ENCODE measurements at places on chromosomes 2 and 18.

DNA sequence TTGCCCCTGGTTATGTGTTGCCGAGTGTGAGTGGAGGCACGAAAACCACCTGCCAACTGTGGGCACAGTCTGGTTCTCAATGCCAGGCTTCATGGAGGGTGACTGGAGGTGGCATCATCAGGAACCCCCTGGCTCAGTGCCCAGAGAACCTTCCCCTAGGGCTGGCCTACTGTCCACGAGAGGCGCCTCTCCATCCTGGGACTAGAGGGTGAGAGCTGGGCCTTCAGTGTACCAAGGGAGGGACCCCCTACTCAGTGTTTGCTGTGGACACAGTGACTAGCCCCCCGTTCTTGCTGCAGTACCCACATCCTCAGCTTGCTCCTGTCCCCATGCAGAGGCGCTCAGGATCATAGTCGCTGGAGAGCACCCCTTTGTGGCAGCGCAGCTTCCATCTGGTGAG is 202.6 kb downstream of the HDAC4 start:
- no peak for DNase-seq

DNA sequence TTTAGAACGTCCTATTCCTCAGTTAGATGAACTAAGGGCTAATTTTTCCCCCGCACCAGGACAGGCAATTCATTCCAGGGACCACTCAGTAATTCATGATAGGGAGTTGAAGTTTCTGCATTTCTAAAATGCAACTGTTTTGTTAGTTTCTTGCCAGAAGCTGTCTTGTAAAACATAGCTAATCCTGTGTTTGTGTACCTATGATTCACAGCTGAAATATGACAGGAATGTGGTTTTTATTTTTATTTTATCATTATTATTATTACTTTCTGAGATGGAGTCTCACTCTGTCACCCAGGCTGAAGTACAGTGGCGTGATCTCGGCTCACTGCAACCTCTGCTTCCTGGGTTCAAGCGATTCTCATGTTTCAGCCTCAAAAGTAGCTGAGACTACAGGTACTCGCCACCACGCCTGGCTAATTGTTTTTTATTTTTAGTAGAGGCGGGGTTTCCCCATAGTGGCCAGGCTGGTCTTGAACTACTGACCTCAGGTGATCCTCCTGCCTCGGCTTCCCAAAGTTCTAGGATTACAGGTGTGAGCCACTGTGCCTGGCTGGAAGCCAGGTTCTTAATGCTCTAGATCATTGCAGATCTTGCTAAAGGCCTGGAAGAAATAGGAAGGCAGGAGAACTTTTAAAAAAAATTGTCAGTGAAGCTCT is 154.8 kb upstream of the FHL2 start:
- no peak for DNase-seq

DNA sequence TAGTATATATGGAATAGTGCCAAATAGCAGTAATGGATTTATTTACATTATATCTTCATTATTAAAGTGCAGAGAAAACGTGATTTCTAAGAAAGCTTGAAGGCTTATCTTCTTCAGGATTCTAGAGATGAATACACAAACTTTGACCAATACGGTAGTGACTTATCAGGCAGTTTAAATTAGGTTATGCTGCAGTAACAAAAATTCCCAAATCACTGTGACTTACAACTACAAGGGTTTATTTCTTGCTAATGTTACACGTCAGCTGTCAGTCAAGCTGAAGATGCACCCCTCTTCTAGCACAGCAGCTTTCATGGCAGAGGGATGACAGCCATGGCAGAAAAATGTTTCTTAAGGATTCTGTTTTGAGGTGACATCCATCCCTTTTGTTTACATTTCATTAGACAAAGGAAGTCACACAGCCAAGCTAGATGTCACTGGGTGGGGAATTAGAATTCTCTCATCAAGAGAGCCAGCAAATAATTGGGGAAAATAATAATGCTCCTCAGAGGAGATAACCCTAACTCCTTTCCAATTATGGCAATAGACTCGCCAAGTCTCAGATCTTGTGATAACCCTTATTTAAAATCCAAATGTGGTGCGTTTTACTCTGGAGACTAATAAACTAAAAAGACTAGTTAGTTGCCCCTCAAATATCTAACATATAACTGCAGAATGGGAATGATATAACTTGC is 268.3 kb upstream of the CYP26B1 start:
- DNase-seq: no peak

GRCh38 chr2:160984426-160985077 is 175.7 kb upstream of the TANK start:
- no peak for DNase-seq

GRCh38 chr2:168920504-168921157 is 19.5 kb downstream of the G6PC2 start:
- no peak for DNase-seq

DNA sequence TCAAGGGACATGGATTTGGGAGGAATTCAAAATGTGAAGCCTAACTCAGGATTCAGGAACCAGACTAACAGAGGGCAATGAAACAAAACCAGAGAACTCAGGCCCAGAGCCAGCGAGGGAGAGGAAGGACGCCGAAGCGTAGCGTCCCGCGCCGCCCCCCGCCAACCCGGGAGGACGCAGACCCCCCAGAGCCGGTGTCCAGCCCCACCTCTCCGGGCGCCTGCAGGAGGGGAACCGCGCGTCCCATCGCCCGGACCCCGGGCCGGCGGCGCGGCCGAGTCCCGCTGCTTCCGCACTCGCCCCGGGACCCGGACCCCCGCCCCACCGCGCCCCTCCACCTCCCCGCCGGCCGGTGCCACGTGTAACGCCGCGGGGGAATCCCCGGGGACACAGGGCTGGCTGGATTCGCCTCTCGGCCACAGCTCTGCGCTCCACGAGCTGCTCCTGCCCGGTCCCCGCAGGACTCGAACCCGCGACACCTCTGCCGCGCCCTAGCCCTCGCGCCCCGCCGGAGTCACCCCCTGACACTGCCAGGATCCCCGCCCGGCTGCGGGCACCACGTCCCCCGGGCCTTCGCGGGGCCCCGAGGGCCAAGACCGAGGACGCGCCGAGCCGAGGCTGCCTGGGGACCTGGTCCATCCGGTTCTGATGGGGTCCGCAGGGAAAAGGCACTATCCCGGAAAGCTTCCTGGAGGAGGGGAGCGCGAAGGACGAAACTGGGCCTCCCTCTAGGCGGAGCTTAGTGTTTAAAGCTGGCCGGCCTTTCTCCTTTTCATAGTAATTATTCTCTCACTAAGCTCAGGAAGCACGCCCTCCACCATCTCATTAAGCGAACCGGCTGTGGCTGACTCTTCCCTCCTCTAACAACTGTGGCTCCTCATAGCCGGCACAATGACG is 40.4 kb upstream of the FAM124B start:
- DNase-seq: no peak

DNA sequence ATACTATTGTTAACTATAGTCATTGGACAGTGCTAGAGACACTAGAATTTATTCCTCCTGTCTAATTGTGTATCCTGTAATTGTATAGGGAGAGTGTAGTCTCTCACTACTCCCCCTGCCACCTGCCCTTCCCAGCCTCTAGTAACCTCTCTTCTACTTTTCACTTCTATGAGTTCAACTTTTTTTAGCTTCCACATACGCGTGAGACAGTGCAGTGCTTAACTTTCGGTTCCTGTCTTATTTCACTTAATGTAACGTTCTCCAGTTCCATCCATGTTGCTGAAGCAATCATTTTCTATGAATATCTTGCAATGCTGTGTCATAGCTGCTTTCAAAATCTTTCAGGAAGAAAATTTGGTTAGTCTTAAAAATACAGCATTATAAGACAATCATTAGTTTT is 22.8 kb upstream of the RUFY4 start:
- DNase-seq: no peak

DNA sequence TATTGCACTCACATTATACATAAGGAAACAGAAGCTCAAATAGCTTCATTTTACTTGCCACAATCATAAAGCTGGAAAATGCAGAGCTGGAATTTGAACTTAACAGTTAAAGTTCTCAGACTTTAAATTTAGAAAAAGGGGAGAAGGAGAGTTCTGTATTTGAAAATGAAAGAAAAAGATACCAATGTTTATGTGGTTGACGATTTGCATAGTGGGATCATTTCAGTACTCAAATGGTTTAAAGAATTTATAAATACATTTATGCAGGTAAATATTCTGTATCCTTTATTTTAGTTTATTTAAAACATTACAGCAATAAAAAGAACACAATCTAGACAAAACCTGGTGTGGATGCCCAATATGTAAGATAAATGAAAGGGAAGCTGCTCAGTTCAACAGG is 25.5 kb upstream of the STAT4 start:
- DNase-seq: no peak

DNA sequence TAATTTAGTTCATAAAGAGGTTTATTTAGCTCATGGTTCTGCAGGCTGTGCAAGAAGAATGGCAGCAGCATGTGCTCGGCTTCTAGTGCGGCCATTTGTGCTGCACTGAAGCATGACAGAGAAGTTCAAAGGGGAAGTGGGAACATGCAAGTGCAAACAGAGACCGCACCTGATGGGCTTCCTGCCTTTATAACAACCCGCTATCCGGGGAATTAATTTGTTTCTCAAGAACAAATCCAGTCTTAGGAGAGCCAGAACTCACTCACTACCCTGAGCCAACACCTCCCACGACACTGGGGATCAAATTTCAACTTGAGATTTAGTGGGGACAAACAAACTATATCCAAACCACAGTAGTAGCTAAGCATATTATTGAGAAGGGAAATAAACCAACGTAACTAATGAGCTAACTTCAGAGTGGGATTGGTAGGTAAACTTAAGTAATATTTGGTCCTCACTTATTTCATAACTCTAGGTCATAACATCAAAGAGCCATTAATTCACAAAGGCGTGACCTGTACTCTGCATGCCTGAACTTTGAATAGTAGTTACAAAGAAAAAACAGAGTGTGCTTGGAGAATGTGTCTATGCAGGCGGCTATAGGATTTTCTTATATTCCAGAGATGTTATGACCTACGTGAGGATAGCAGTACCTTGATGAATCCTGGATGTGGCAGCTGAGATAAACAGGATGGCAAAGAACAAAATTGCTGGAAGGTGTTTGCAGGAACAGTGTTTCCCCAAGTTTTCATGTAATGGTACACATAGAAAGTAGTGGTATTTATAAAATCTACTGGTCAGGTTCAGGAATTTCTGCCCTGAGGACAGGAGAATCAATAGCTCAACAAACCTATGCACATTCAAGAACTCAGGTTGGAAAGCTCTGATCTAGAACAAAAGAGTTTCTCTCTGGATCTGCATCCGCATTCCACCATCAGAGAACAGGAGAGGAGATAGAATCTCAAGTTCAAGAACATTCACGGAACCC is 845.9 kb upstream of the ID2 start:
- no peak for DNase-seq

GRCh38 chr18:9973470-9973869 is 59.7 kb downstream of the VAPA start:
- no peak for DNase-seq

DNA sequence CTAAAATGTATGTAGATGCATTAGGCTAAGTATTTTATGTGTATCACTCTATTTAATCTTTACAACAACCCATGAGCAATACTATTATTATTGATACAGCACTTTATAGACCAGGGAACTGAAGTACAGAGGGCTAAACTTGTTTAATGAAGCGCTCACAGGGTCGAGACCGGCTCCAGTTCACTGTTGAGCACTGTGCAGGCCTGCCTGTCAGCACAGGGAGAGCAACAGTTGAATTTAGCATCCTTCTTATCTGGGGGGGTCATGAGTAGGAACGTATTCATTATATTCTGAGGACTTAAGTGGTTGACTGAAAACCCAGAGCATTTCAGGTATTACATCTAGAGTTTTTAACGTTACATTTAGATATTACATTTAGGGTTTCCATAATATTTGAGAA is 120.1 kb downstream of the PLCL1 start:
- no peak for DNase-seq

- DNase-seq: no peak
These were observed 161.7 kb downstream of the RND3 start for GRCh38 chr2:150325656-150326314.

DNA sequence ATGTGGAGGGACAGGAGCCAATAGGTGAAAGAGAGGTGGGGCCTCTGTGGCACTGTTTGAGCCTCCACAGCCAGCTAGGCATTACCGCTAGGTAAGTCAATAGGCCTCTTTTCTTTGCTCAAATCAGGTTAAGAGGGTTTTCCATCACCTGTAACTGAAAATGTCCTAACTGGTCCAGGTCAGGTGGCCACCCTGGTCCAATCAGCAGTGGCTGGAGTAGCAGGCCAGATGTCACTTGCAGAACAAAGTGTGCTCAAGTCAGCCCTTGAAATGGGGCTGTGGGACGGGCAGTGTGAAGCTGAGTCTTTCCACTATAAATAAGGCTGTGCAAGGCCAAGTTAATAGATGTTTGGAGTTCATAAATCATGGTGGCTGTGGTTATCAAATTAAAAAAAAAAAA is 20.9 kb downstream of the FBXO36 start:
- DNase-seq: no peak

GRCh38 chr18:49647496-49648168 is 85.8 kb downstream of the LIPG start:
- DNase-seq: no peak

DNA sequence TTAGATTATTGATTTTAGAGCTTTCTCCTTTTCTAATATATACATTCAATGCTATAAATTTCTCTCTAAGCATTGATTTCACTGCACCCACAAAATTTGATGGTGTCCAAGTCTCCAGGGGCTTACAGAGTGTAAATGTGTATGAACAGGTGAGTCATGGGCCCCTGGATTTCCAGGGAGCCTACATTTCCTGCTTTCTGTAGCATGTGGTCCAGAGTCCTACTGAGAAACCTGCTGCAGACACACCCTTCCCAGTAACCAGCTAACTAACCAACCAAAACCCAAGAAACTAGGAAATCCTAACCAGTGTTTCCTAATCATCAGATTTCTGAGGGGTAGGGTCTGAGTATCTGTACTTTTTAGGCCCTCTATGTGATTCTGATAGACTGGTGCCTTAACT is 39.5 kb upstream of the TANC1 start:
- no peak for DNase-seq

All from activated gamma-delta T cell treated with Interleukin-2 at 50 U/mL for 16 hours (primary cell).